RKO (cell line): ENCODE measurements at places on chromosomes 6 and 20.

GRCh38 chr6:22153384-22154158 is 143.3 kb downstream of the PRL start:
- no peak for DNase-seq

GRCh38 chr6:98560841-98561240 is 273.5 kb upstream of the POU3F2 start:
- no peak for DNase-seq

- no peak for DNase-seq
Measured at GRCh38 chr20:15144916-15145315, 807.5 kb upstream of the FLRT3 start.

- DNase-seq = no peak
Measured at GRCh38 chr6:50112981-50113857, 63.5 kb upstream of the DEFB112 start.

- no peak for DNase-seq
Measured at GRCh38 chr6:624979-625378, 31.9 kb downstream of the HUS1B start.

DNA sequence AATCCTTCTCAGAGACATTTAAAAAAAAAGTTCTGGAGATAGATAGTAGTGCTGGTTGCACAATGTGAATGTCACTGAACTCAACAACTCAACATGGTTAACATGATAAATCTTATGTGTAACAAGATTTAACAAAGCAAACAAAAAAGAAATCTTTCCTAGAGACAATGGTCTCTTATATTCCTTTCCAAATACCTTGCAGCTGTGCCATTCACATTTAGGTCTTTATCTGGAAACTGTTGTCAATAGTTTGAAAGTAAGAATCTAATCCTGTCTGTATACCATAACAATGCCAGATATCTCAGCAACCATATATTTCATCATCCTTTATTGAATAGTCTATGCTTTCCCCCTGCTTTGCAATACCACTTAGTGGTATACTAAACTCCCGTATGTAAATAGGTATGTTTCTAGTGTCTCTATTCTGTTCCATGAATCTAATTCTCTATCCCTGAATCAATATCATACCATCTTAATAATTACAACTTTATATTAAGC is 2.1 kb downstream of the SERAC1 start:
- no peak for DNase-seq

GRCh38 chr6:146410851-146411595 is 132.6 kb upstream of the RAB32 start:
- no peak for DNase-seq

DNA sequence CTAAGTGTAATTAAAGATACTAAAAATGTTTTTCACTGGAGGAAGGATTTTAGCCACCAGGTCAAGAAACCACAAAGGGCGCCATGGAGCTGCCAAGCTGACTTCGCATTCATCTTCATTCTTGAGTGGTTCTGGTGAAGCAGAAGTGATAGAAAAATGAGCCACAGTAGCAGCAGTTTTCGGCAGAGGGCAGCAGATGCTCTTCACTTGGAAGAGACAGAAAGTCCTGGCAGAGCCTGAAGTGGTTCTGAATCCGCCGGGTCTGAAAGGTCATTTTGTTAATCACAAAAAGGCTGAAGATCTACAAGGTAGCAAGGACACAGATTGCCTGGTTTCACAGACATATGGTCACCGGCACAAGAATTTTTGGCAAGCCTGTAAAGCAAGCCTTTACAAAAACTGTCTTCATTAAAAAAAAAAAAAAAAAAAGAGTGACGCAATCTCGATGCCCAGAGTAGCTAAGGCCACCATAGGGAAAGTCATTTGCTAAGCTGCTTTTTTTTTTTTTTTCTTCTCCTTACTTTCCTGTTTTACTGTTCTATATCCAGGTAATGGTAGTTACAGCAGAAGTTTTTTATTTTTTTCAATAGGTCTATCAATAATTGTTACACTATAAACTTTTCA is 345.1 kb upstream of the AGPAT4 start:
- peak; percentile 48 for DNase-seq

DNA sequence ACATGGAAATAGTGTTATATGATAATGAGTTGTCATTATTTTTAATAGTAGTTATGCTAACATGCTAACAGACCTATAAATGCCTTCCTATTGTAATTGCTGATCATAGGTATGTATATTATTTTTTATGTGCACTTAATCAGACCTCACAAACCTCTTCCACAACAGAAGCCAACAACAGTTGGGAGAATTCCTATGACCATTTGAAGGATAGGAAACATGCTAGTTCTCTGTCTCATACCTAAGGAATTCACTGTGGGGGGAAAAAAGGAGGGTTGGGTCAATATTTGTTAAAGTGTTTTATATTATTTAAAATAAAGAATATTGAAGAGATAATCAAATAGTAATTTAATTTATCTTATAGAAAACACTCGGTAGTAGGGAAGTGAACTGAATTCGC is 990.9 kb downstream of the EPHA7 start:
- DNase-seq = no peak

- DNase-seq = no peak
Measured at GRCh38 chr6:166318227-166318626, 10.0 kb upstream of the PRR18 start.

- no peak for DNase-seq
Measured at GRCh38 chr20:19506021-19506420, 252.0 kb upstream of the RIN2 start.

- DNase-seq = no peak
Measured at GRCh38 chr6:105639124-105639523, 236.2 kb upstream of the PREP start.

GRCh38 chr6:138681627-138682026 is 91.9 kb upstream of the CCDC28A start:
- DNase-seq = no peak

- no peak for DNase-seq
Measured at GRCh38 chr6:37612475-37612874, 85.2 kb downstream of the MDGA1 start.

GRCh38 chr6:118102401-118102800 is 195.3 kb downstream of the SLC35F1 start:
- DNase-seq = no peak
